ENCODE measurements at places on chromosomes 13 and 19. TPM values are rescaled to one million over a fixed set of nuclear protein-coding genes. Genes with fewer than 3 reads are reported as not detected.

DHRS12 gene
- total RNA-seq: 4.2 TPM

DCT gene
- total RNA-seq: not detected

DBP gene
- 9.6 TPM for total RNA-seq

URAD gene
- total RNA-seq: not detected

CACNG7 gene
- not detected for total RNA-seq

CEACAM16 gene
- total RNA-seq: not detected

PRSS57 gene
- not detected for total RNA-seq

TJP3 gene
- 128 TPM for total RNA-seq

DNA sequence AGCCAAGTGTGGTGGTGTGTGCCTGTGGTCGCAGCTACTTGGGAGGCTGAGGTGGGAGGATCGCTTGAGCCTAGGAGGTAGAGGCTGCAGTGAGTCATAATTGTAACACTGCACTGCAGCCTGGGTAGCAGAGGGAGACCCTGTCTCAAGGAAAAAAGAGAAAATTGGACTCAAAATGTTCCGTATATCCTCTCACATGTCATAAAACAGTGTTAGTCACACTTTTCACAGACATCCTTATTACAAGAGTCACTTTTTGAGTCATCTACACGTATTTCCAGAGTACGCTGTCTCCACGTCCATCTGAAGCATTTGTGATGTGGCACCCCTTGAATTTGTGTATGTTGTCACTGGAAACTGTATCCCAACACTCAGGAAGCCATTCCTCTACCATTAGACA is 133.0 kb downstream of the SIPA1L3 start:
- no peak for DNase-seq

DNA sequence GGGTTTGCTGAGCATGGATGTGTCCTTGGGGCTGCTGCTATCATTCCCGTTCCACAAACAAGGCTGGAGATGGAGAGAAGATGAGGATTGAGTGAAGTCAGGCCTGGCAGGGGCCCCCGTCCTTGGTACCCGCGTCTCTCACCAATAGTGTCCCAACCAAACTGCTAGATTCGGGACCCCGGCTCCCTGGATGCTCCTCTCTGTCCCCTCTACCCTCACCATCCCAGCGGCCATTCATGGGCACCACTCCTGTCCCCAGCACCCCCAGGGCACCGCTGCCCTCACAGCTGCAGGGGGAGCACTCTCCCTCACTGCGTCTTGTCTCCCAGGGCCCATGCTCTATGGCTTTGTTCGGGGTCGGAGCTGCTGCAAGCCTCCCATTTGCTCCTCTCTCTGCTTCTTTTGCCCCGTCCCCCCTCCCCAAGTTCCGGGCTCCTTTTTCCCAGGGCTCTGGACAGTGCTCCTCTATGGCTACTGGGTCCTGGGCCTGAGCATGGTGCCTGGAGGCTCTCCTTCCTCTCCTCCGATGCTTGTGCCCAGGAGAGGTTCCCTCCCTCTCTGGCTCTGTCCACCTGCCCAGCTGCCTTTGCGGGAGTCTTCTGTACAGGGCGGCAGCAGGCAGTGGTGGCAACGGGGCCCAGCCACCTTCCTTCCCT is 219.5 kb downstream of the TEX29 start:
- no peak for DNase-seq

DNA sequence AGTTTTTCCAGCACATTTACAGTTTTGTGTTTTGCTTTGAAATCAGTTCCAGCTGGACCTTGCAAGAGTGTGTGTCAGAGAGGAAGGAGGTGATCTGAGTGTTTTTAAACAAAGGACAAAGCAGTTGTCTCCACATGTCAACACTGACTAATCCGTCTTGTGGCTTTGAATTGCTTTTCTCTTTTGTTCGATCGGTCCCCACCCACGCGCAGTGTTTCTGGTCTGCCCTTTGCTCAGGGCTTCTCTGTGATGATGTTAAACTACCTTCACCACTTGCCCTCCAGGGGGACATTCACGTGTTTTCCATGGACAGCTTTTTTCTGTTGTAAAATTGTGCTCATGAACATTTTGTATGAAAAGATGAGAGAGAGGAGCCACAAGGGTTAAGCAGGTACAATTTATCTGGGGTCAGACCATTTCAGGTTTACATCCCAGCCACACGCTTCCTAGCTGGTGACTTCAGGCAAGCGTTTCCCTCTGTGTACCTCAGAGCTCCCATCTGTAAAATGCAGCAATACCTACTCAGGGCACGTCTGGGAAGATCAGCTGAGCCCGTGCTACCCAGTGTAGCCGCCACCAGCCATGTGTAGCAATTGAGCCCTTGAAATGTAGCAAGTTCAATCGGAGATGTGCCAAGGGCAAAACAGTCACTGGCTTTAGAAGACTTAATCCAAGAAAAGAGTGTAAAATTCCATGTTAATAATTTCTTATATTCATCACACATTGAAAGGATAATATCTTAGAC is 13.5 kb upstream of the PLA2G4C start:
- DNase-seq: peak; percentile 59

DNA sequence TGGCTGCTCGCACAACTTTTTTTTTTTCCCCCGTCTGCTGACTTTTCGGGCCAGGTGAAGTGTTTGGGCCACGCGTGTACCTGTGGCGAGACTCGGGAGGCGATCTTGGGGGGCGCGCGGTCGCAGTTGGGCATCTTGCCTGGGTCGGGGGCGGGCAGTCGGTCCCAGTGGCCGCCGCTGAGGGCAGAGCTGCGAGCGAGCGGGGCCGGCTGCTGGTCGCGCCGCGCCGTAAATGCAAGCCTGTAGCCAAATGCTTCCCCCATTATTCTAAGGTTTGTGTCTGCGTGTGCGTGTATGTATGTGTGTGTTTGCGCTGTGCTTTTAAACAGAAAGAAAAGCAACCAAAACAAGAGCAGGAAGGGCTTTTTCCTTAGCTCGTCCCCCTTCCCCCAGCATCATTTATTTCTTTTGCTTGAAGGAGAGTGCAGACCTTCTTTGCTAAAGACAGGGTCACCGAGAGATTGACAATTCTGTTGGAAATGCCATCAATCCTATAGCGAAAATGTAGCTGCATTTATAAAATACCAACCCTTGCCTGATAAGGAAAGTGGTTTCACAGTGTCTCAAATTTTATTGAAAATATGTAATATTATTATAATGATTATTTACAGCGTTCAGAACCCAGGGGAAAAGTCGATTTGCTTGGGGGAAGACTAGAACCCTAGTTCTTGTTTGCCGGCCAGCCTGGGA is 143.2 kb upstream of the ZNF536 start:
- DNase-seq: peak; percentile 62

GRCh38 chr13:48216204-48216711 is 16.7 kb upstream of the ITM2B start:
- no peak for DNase-seq

DNA sequence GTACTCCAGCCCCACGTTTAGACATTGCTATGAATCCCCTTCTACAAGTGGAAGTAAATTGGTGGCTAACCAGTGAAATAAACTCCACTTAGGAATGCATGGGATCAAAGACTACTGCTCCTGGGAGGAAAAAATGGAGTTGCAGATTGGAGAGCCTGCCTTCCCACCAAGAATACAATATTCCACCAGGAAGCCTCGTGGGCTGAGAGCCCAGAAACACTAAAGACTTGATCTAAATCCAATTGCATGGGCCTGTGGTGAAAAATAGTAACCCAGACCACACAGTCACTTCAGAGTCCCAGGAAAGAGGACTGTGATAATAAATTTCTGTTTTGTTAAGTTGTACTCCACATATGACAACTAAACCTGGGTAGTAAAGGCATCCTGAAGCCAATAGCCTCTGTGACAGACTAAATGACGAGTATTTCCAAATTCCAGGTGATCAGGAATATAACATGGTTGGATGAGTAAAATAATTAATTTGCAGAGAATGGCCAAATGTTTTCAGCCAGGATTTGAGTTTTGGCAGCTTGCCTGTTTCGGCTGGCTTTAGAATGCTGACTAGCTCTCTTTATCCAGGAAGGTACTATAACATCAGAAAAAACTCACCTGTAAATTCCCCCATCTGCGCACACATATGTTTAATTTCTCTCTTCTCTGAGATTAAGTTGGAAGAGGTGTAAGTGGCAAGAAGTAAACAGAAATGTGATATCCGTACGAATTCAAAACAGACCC is 480.3 kb downstream of the LIG4 start:
- DNase-seq: no peak

GRCh38 chr19:16897029-16897855 is 8.4 kb downstream of the F2RL3 start:
- DNase-seq: peak; percentile 97

- DNase-seq: no peak
These were observed 170.8 kb downstream of the LHFPL6 start for GRCh38 chr13:39432196-39432595.

DNA sequence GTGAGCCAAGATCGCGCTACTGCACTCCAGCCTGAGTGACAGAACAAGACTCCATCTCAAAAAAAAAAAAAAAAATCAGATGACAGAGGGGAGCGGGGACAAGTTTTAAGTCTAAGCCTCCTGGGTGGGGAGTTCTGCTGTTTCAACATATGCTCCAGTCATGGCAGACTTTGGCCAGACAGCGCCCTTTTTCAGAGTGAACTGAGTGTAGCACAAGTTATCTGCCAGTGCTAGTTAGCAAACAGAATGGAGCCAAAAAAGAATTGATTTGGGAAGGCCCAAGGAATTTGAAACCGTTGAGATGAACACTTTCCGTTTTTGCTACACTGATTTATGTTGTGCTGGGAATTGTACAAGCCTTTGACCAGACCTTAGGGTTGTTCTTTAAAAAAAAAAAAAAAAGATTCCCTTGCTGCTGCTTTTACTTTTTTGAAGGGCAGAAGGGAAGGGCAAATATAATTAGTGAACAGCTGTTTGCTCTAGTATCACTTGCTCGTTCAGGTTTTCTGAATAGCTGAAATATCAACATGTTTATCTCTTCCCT is 5.7 kb downstream of the ACTN4 start:
- peak; percentile 83 for DNase-seq

- DNase-seq: no peak
These were observed 53.6 kb upstream of the FAM124A start for GRCh38 chr13:51168623-51169022.

- DNase-seq: no peak
These were observed 12.2 kb downstream of the UPF1 start for GRCh38 chr19:18843960-18844359.

DNA sequence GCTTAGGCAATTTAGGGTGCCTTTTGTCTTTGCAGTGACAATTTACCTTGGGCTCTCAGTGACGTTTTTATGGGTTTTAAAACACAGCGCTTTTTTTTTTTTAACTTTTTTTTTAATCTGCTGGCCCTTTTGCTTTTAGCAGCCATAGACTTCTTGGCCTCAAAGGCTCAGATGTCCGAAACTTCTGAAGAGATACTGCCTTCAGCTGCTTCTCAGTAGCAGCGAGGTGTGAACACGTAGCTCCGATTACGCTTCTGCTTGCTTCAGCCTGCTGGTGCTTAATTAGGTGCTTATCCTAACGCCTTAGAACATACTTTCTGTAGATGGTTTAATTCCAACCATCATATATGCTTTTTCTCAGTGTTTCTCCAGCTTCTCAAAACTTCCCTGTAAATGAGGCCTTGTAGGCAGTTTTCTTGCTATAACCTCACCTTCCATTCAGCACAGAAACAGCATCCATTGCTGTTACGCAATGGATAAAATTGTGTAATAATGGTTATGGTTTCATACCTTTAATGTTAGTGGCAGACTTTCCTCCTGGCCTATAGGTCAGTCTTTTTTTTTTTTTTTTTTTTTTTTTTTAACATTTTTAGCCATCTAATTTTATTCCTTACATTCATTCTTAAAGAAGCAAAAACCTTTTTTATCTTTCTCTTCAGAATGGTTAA is 723.9 kb downstream of the GPC5 start:
- DNase-seq: no peak

DNA sequence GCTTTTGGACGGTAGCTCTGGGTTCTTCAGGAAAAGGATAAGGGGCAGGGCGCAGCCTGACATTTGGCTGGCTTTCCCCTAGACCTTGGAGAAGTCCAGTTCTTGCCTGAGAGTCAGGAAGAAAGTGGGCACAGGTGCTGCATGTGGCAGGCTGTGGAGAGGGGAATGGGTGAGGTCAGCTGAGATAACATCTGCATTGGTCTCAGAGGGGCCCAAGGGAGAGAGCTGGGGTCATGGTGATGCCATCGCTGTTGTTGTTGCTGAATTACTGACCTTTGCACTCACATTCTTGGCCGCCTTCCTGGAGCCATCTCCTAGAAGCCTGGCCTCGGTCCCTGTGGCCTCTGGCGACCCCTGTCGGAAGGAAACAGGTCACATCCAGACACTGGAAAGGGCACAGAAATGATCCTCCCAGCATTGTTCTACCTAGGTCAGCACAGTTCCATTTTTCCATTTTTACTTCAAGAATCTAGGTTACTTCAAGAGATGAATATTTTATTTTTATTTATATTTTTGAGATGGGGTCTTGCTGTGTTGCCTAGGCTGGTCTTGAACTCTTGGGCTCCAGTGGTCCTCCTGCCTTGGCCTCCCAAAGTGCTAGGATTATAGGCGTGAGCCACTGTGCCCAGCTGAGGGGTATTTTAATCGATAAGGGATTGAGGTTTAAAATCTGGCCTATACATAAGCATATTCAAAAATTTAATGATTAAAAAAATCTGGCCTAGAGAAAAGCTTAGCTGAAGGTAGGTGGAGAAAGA is 6.5 kb upstream of the LIPE start:
- DNase-seq: peak; percentile 80

GRCh38 chr13:59846845-59847620 is 316.7 kb downstream of the DIAPH3 start:
- DNase-seq: no peak

DNA sequence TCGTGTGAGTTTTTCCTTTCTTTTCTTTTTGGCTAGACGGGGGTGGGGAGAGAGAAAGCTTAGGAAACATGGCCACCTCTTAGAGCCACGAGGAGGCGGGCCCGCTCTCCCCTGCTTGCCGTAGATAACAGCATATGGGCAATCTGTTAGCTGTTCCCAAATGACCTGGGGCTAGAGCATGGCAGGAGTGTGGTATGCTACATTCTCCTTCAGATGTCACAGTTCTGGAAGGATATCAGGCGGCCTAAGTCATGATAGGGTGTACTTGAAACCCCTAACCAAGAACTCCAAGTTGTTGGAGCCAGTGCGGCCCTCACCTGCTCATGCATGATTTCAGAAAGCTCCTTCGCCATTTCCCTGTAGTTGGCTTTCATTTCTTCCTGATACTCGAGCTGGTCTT is 44.3 kb upstream of the SLC15A1 start:
- DNase-seq: no peak

DNA sequence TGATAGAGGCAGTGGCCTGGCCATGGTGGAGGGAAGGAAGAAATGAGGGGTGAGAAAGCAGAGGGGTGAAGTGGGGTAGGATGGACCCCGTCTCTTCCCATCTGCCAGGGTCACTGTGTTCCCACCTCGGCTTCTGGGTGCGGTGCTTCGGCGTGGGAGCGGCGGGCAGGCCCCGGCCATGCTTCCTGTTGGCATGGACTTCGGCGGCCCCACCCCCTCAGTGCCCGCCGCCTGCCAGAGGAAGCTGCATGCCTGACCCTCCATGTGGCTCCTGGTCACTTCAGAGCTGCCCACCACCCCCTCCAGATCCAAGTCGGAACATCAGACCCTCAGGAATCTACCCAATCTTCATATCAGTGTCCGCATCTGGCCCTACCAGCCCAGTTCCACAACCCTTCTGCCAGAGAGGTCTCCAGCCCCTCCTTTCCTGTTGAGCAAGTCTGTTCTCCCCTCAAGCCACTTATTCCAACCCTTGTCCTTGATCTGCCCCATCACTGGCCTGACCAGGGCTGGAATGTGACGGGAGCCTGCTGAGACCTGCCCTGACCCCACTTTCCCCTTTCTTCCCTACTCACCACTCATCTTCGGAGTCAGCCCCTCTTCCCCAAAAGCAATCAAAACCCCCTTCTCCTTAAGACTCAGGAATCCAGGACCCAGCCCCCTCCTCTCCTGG is 1.5 kb downstream of the KCNN4 start:
- DNase-seq: peak; percentile 68
